ENCODE measurements at places on chromosomes 12 and 14.

- no peak for DNase-seq
Observed at GRCh38 chr12:835754-836518, 83.6 kb downstream of the WNK1 start.

DNA sequence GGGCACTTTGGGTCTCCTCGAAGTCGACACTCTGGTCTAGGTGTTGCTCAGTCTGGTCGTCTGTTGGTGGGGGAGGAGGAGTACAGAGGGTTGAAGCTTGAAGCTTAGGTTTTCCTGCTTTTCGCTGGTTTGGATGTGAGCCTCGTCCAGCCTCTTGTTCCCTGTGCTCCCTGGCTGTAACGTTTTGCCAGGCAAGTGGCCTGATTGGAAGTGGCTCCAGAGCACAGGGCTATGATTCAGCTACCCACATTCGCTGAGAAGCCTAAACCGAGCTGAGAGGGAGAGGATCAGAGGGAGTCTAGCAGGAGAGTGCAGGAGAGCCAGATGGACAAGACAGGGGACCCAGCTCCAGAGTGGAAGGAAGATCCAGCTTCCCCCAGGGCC, 6.1 kb downstream of the HOXC10 start:
- DNase-seq: no peak

DNA sequence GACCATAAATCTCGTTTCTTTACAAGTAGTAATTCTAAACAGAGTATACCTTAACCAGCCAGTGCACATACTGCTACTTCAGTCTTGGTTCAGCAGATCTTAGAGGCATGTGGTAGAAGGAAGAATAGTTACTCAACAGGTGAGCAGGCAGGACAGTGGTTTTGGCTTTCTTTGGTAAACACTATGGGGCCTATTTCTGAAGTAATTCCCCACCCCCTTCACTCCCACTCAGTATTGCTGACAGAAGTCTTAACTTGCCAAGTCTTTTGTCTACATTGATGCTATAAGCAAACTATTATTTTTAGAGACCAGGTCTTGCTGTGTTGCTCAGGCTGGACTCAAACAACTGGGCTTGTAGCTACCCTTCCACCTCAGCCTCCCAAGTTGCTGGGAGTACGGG, 68.5 kb downstream of the FBXO34 start:
- DNase-seq: no peak

- no peak for DNase-seq
Observed at GRCh38 chr12:102436867-102437266, 43.5 kb downstream of the IGF1 start.

- DNase-seq: no peak
Observed at GRCh38 chr12:26239122-26239851, 43.9 kb downstream of the SSPN start.

GRCh38 chr14:99361596-99362215, 89.7 kb upstream of the BCL11B start:
- DNase-seq: no peak

- no peak for DNase-seq
Observed at GRCh38 chr14:77615361-77616132, 890 bp downstream of the SPTLC2 start.

- no peak for DNase-seq
Observed at GRCh38 chr12:104620837-104621531, 164.2 kb downstream of the CHST11 start.
